Inflammatory macrophage (primary cell): ENCODE measurements at places on chromosomes 12 and 14.

DNA sequence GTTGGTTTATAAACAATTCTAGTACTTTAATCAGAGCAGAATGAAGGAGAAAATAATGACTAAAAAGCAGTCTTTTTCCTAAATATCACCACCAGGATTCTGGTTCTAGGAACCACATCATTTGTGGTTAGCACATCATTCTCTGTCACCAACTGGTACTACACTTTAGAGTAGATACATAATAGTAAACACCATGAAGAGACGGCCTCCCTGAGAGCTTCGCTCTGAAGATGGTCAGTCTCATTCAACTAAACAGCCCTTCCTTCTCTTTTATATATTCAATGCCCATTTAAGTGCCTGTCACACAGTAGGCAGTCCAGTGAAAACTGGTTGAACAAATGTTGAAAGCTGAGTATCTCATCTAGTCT is 10.9 kb downstream of the SLC38A2 start:
- DNase-seq = no peak

DNA sequence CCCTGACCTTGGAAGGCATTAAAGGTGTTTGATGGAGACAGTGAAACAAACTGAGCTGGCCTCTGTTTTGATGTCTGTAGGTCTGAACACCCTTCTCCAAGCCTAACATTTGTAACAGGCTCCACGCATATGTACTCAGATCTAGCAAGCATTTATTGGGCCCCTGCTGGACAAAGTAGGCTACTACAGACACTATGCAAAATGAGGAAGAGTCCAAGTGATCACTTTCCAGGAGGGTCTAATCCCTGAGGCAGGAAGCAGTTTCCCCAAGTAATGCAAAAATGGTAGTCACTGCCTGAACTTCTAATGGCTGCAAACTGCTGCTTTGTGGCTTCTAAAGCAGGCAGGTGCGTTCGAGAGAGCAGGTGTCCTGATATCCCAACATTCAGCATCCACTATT is 405.8 kb downstream of the MED13L start:
- DNase-seq = peak; percentile 22

- DNase-seq = no peak
These were observed 19.3 kb upstream of the CDKN3 start for GRCh38 chr14:54377501-54377900.

GRCh38 chr12:66354291-66354690 is 52.0 kb downstream of the HELB start:
- no peak for DNase-seq

- DNase-seq = no peak
These were observed 39.8 kb upstream of the NUAK1 start for GRCh38 chr12:106178562-106178961.

DNA sequence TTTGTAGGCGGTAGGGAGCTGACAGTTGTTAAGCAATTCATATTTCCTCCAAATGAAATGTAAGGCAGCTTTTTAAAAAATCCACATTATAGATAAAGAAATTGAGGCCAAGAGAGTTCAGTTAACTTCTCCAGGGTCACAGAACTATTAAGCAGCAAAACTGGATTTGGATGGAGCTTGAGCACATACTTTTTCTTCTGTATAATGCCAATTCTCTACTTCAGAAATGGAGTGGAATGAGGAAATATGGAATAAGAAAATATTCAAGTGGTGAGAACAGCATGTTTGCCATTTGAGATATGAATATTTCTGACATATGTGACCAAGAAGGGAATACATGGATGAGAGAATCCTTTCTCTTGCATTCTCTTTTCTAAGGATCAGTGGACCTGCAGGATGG is 233.1 kb downstream of the FOXG1 start:
- DNase-seq = no peak

DNA sequence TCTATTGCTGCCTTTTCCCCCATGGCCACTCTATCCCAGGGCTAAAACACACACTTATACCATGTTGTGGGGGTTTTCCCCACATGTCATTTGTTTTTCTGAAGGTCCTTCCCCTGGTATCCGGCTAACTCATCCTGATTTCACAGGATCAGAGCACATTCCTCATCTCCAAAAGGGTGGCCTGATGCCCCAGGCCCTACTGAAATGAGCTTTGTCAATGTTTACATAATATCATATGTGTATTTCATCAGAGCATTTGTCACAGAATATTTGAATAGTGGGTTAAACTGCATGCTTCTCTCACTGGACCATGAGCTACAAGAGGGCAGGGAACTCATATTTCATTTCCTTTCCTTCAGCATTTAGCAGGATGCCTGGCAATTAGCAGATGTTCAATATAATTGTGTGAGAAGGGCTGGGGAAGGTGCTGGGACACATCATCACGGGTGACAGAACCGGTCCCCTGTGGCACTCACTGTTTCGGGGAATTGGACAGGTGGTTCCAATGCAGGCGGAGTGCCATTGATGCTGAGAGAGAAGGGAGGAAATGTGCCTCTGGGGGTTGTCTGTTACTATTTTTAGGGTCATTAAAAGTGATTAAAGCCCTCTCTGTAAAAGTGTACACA is 26.8 kb downstream of the EMP1 start:
- no peak for DNase-seq

DNA sequence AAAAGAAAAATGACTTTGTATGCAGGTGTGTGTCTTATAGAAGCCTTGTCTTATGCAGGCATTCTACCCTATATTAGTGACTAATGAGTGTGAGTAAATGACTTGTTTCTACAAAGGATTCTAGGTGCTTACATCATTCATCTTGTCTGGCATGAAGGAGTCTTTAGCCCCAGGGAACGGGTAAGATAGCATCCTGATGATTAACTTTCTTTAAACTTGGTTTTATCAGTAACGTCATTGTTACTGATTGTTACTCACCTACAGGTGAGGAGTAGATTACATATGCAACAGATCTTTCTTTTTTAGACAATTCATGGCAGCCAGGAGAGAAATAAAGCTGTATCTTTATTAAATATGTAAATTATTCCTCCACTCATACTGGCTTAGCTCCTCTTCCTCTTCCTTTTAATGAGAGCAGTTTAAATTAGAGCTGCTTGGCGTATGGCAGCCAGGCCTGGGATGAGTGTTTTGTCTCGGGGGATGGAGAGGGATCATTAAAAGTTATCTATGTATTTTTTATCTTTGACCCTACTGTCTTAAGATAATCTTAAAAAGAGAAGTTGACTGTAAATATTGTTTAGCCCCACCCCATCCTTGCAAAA is 57.2 kb upstream of the ATP2A2 start:
- DNase-seq = no peak

DNA sequence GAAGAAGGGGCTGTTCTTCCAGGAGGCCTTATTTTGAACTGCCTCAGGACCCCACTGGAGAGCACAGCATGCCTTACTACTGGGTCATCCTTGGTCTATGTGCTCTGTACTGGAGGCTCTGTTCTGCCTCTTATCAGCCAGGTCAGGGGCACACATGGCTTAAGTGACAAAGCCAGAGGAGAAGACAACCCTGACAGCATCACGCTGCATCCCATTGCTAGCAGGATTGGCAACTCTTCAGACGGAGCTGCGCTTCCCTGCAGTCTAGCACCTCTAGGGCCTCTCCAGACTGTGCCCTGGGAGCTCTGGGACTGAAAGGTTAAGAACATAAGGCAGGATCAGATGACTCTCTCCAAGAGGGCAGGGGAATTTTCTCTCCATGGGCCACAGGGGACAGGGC is 17.3 kb upstream of the TIGAR start:
- no peak for DNase-seq

DNA sequence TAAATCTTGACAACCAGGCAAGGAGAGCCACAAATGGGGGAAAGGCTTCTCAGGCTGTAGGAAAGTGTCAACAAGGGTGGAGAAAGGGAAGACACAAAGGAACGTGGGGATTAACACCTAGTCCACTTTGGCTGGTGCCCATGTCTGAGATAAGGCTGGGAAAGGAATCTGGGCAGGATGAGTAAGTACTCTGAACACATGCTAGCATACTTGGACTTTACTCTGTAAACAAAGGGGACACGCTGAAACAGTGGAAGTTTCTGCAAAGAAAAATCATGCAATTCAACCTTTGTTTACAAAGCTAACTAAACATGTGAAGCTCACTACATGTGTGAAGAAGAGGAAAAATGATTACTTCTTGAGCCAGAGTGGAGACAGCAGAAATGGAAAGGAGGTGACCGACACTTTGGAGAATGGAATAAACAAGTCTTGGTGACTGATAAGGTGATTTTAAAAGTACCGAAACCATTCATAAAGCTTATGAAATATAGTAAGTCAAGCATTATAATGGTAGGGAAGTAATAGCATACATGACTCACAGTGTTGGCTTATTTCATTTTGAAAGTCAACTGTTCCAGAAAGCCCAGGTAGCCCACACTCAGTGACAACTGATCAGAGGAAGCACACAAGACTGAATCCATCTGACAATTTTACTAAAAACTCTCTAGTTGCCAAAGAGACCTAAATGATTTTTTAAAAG is 13.2 kb downstream of the CPNE8 start:
- no peak for DNase-seq

GRCh38 chr12:33314223-33314622 is 125.4 kb downstream of the SYT10 start:
- DNase-seq = no peak

GRCh38 chr14:52363961-52364360 is 49.8 kb downstream of the PTGER2 start:
- peak; percentile 87 for DNase-seq
